Kidney glomerular epithelial cell (primary cell): ENCODE measurements at places on chromosomes 6 and 20.
A peak's percentile ranks its signal among the peaks of the same experiment; 100 is the strongest.

GRCh38 chr20:9928281-9928737 is 89.4 kb upstream of the PAK5 start:
- no peak for DNase-seq

- DNase-seq, result no peak
Observed at GRCh38 chr6:45212976-45213375, 115.2 kb upstream of the RUNX2 start.

GRCh38 chr20:9478771-9479170 is 35.6 kb upstream of the LAMP5 start:
- DNase-seq, result no peak

GRCh38 chr6:79571030-79571367 is 33.8 kb upstream of the LCA5 start:
- no peak for DNase-seq

DNA sequence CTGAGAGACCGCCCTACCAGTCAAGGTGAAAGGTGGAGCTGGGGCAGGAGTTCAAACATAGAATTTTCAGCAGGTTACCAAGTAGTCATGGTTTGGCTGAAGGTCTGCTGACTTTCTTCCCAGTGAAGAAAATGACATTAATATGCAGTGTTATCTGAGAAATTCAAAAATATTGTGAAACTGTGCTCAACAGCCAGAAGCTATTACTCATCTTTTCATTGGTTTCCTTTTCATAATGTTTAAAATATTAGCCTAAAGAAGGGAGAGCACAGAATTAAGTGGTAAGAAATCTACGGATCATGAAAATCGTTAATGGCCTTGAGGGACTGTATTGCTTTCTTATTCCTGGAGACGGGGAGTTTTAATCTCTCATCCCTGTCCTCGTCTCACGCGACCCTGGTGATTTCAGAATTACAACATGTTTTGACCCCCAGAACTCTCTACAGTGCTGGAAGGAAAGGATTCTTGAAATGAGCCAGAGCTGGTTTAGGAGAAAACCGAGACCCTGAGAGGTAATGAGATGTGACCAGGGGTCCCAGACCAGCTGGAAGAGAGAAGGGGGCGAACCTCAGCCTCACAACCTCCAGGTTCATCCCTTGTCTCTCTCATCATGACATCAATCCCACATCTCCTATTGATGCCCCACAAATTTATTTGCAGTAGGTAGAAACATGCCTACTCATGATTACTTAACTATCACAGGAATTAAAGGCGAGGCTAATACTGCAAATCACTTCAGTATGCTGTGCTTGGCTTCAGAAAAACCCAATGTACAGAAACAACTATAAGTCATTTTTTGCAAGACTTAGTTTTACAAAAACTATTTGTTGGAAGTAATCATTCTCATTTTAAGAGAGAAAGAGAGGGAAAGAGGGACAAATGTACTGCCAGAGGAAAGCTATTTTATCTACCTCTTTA is 209.5 kb downstream of the FNDC1 start:
- DNase-seq, result no peak

DNA sequence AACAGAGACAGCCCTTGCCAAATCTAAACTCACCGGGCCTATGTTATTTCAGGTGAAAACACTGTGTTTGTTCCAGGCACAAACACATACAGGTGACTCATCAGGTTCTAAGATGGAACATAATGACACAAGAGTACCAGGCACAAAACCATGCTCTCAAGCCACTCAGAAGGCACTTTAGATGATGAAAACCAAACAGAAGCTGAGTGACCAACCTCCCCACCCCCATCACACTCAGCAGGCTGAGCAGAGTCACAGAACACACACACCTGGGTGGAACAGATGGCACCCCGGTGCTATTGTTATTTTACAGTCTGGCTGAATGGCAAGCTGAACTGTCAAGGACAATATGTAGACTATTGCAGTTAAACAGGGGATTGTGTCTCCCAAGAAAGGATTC is 20.6 kb upstream of the NKX2-2 start:
- DNase-seq, result no peak

DNA sequence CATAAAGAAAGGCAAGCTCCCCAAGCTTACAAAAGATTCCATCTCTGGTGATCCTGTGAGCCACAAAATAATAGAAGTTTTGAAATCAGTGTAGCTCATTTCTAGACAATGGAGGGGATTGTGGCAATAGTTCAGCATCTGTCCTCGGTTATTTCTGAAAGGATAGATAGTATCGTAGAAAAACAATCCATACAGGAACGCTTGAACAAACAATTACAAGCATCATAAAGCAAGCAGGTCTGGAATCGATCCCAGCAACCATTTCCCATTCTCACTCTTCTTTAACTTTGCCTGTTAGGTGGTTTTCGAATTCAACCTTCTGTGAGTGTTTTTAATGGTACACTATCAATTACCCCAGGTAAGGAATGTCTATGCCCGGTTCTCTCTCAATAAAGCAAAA is 931.1 kb downstream of the KIF16B start:
- no peak for DNase-seq

- no peak for DNase-seq
Observed at GRCh38 chr6:158046201-158047126, 64.8 kb downstream of the SYNJ2 start.

DNA sequence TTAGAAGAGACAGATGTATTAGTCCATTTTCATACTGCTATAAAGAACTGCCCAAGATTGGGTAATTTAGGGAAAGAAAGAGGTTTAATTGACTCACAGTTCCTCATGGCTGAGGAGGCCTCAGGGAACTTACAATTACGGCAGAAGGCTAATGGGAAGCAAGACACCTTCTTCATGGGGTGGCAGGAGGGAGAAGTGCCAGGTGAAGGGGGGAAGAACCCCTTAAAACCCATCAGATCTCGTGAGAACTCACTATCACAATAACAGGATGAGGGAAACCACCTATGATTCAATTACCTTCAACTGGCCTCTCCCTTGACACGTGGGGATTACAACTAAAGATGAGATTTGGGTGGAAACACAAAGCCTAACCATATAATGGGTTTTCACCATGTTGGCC is 28.9 kb upstream of the PNRC1 start:
- DNase-seq, result no peak

GRCh38 chr6:129351807-129352206 is 358.2 kb downstream of the ARHGAP18 start:
- no peak for DNase-seq

DNA sequence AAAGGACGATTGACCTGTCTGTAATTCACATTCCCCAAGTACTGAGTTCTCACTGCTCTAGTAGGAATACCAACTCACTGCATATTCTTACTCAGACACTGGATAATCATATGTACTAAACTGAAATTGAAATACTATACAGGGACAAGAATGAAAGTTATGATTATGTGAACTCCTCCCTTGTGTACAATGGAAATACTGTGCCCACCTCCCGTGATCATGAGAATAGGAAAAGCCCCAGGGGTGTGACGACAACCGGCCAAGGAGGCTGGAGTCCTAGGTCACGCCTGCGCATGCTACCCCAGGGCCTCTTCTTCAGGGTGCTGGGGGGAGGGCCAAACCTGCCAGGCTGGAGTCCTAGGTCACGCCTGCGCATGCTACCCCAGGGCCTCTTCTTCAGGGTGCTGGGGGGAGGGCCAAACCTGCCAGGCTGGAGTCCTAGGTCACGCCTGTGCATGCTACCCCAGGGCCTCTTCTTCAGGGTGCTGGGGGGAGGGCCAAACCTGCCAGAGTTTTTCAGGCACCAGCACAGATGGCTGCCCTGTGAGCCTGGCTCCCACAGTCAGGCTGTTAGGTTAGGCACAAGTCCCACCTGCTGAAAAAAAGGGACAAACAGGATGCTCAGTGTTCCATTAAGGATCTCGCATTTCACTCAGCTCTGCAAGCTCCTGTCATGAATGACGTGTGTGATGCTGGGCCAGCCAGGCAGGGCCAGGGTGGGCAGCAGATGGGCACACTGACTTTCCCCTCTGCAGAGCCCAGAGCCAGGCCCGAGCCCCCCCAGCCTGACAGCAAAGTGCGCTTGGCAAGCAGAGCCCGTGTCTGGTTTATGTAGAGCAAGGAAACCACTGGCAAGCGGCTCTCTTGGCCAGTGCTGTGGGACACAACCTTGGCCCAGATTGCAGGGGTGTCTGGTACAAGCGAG is 107.7 kb downstream of the FOXF2 start:
- no peak for DNase-seq

GRCh38 chr20:58321205-58321604 is 11.7 kb downstream of the RAB22A start:
- DNase-seq, result no peak

GRCh38 chr6:16058929-16059345 is 69.9 kb upstream of the MYLIP start:
- no peak for DNase-seq

GRCh38 chr6:157240960-157241311 is 82.4 kb downstream of the TMEM242 start:
- no peak for DNase-seq

DNA sequence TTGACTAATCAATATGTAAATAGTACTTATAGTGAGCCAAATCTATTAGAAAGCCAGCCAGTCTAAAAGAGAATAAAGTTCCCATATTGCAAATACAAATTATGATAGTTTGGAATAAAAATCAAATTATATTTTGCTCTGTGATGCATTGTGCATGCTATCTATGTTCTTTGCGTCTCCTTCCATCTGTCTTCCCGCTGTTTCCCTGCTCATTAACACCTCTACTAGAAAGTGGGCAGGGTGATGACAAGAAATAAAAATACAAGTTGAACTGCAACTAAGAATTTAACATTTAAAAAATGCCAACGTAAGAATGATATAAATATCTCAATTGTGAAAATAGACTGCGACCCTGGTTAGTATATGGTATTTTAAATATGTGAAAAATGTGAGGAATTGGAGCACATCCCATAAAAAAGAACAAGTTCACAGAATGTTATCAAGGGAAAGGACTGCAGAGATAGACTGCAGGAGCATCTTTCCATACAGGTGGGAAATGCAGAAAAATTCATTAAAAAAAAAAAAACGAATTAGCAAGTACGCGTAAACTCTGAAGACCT is 157.6 kb upstream of the PDE7B start:
- DNase-seq, result no peak

DNA sequence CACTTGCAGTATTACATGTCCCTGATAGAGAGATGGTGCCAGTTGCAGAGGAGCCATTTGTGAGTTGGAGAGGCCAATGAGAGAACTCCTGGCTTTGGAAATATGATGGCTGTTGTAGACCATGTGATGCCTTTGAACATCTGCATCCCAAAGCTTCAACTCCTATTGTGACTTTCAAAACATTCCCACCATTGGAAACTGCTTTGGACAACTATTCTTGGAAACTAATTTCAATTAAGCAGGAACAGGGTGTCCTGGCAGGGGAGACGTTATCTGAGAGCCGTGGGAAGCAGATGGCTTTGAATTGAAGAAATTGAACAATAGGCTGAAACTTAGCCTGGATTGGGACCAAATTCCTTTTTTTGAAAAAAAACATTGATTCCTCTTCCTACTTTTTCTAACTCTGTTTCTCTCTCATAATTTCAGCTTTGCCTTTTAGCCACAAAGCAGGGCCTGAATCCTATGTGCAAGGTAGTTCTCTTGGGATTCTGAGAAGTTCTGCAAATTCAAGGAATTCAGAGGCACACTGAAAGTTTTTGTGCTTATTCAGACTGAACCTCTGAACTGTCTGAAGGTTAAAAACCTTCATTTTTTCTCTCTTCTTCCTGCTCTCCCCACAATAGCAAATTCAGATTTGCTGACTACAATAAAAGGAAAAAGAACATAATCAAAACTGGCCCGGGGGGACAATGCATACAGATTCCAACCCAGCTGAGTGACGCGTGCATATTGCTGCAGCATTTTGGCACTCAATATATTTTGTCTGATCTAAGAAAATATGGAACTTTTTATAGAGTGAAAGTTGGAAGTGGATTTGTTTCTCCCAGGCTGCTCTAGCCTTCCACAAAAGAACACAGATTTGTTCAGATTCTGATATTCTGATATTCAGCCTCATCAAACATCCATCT is 720.4 kb upstream of the CHD6 start:
- DNase-seq, result no peak

GRCh38 chr20:24762371-24762770 is 186.7 kb upstream of the CST7 start:
- DNase-seq, result no peak

- DNase-seq, result no peak
Observed at GRCh38 chr6:148700741-148701311, 46.0 kb upstream of the UST start.

GRCh38 chr6:50843842-50844241 is 25.2 kb downstream of the TFAP2B start:
- DNase-seq, result no peak

GRCh38 chr6:94323853-94324252 is 904.5 kb upstream of the EPHA7 start:
- DNase-seq, result peak; percentile 12

- no peak for DNase-seq
Observed at GRCh38 chr6:18931086-18931485, 543.9 kb downstream of the RNF144B start.

DNA sequence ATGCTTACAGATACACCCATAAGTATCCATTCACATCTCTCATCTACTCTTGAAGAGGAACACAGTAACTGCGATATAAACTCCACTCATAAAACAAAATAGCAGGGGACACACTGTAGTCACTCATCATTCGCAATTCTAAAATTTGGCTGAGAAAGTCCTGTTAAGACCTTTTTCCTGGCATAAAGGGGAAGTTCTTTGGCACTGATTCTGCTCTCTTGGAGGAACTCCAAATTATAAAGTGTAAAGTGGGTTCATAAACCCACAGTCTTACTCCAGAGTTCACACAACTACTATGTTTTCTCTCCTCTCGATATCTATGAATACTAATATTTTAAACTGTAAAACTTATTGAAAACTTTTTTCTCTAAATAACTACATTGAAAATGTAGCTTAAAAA is 80.6 kb downstream of the ADGB start:
- no peak for DNase-seq

GRCh38 chr6:131073577-131073976 is 10.5 kb upstream of the EPB41L2 start:
- no peak for DNase-seq

DNA sequence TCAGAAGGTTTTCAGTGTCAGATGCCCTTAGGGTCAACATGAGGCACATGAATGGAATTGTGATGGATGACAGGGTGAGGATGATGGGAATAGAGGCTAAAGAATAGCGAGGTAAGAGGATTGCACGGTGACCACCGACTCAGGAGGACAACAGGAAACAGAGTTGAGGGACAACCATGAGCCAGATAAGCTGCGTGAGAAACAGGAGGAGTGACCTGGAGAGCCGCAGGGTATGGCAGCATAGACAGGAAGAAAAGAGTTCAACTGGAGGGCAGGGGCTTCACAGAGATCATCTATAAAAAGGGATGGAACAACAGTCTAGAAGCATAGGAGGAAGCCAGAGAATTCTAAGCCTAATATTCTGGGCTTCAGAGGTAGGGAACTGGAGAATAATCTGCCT is 84.7 kb upstream of the ENPP5 start:
- no peak for DNase-seq

DNA sequence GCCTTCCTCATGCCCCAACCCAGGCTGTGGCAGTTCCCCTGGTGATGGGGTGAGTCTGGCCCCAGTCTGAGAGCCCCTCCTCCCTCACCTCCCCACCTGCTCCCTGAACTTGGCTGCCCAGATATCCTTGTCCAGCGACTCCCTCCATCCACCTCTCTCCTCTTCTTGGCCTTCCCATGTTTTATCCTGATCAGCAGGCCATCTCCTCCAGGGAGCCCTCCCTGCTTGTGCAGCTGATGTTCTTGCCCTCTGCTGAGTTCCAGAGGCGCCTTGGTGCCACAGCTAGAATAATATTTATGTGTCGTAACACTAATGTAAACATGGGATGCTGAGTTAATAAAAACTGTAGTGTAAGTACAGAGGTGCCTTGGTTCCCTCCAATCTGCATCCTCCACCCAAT is 10.4 kb upstream of the IP6K3 start:
- no peak for DNase-seq

GRCh38 chr20:5789827-5790226 is 39.6 kb downstream of the SHLD1 start:
- no peak for DNase-seq
